ENCODE measurements at places on chromosomes 3 and 15.

DNA sequence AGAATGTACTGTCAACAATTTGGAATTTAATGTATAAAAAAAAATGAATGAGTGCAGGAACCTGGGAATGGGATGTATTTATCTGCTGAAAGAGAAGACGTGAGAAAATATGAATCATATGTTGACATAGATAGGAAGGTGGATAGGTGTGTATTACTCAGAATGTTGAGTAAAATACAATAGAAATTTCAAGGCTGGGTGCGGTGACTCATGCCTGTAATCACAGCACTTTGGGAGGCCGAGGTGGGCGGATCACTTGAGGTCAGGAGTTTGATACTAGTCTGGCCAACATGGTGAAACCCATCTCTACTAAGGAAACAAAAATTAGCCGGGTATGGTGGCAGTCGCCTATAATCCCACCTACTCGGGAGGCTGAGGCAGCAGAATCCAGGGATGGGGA, 202.8 kb downstream of the CADM2 start:
- no peak for DNase-seq

- DNase-seq: no peak
Measured at GRCh38 chr3:61111825-61112224, 139.4 kb downstream of the FHIT start.

GRCh38 chr3:116040152-116040551, 405.1 kb downstream of the LSAMP start:
- DNase-seq: no peak

GRCh38 chr15:56168394-56168793, 75.3 kb downstream of the RFX7 start:
- DNase-seq: no peak

- no peak for DNase-seq
Measured at GRCh38 chr3:33541918-33542317, 101.7 kb upstream of the UBP1 start.

GRCh38 chr15:60651101-60651500, 172.2 kb upstream of the ICE2 start:
- no peak for DNase-seq

DNA sequence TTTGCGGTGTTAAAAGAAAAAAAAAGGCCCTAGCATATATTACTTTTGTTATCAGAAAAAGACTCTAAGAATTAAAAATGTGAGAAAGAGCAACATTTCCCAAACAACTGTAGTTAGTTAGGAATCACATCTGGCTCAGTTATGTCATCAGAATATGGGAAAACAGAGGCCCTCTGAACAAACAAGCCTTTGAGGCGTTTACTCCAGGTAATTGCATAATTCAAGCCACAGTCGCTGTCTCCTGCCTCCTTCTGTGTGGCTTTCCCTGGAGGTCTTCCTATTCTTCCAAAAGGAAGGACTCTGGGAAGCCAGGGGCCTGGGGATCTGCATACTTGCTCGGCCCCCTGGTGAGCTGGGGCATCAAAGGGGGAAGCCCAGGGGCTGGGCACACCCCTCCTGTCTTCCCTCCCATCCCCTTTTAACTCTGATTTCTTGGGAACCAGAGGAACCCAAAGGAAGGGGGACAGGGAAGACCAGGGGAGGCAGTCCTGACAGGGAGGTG, 3.7 kb upstream of the FAM107A start:
- no peak for DNase-seq

Measured in iPS DF 19.7 (cell line).